ENCODE measurements at places on chromosomes 6 and 20. TPM values are rescaled to one million over a fixed set of nuclear protein-coding genes. Genes with fewer than 3 reads are reported as not detected.

DNA sequence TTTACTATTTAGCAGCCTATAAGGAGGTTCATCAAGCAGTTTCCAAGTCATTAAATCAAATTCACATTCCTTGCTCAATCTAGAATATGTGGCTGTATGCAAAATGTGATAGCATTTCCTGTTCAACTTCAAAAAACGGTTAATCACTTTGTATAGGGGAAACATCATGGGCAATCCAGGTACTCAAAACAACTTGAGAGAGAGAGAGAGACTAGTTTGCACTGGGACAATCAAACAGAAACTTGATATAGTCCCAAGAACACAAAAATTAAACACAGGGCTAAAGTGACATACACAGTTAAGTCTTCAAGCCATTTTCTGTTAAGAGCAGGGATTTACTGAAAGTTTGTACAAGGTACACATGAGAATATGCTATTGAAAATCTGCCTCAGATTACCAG lies 7.4 kb downstream of the CPNE1 start:
- peaks cover 20% of the 10 kb centered on the region for H3K36me3 ChIP-seq
- no peak overlapping the region for H3K4me3 ChIP-seq
- H3K27ac ChIP-seq: no peak overlapping the region
- DNase-seq: no peak
- H3K4me1 ChIP-seq: peaks cover 52% of the 10 kb centered on the region

DNA sequence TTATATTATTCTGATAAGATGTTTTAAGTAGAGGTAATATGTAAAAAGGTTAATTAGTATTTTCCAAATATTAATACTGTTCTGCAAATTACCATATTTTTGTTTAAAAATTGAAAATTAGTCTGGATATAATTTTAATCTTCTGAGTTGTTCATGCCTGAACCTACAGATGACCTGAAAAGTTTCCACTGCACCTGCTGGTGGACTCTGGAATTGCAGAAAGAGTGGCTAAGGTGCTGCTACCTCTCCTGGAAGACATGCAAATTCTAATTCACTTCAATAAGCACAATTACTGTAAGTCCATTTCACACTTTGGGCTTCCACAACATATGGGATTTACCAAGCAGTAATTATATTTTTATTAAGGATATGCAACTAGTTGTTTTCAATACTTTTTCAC lies 77.7 kb upstream of the OLIG3 start:
- no peak overlapping the region for H3K27ac ChIP-seq
- no peaks in the 10 kb centered on the region for H3K4me1 ChIP-seq
- DNase-seq: no peak
- H3K36me3 ChIP-seq: no peaks in the 10 kb centered on the region
- H3K27me3 ChIP-seq: no peaks in the 10 kb centered on the region

DNA sequence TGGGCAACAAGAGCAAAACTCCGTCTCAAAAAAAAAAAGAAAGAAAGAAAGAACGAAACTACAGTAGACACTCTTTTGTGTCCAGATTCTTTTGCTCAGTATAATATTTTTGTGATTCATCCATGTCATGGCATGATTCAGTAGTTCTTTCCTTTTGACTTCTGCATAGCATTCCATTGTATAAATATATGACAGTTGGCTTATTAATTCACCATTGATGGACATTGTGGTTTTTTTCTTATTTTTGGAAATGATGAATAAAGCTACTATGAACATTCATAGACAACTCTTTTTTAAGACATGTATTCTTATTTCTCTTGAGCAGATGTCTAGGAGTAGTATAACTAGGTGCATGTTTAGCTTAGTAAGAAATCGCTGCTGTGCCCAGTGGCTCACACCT lies 10.3 kb upstream of the IER3 start:
- no peak for DNase-seq
- H3K4me1 ChIP-seq: no peaks in the 10 kb centered on the region
- H3K4me3 ChIP-seq: no peak overlapping the region
- no peaks in the 10 kb centered on the region for H3K27me3 ChIP-seq

DNA sequence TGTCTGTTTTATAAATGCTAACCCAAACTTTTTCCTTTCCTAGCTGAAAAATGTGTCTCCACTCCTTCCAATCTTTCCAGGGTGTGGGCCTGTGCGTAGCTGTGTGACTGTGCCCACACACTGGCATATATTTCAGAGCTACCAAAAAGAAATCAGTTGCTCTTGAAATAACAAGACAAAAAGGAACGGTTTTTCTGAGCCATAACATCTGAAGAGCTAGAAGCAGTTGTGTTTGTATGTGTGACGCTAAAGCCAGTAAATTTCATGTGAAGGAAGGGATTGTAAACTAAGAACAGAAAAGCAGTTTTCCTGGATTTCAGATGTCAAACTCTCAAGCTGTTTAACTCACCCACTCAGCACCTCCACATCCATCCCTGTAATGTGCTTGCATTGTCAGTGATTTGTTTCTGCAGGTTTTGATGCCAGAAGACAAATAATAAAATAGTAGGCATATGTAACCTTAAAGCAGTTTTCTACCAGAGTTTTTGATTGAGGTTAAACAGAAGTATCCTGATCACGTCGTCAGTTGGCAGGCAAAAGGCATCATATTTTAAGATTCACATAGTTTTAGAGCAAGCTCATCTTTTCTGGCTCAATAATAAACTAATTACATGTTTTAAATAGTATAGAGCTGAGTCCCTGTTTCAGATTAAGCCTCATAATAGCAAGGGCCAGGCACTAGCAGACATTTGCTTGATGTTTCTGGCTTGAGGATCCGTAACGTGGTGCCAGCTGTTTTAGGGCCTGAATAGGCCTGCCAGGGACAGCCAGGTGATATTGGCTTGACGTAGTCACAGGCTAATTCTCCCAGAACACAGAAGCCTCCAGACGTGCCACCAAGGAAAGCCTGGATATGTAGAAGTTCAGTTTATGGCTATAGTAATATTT lies 90.9 kb downstream of the FOXO3 start:
- peaks cover 96% of the 10 kb centered on the region for H3K4me1 ChIP-seq
- no peak for DNase-seq
- H3K27me3 ChIP-seq: no peaks in the 10 kb centered on the region
- peak overlapping the region; percentile 87 for H3K27ac ChIP-seq
- no peaks in the 10 kb centered on the region for H3K36me3 ChIP-seq

DNA sequence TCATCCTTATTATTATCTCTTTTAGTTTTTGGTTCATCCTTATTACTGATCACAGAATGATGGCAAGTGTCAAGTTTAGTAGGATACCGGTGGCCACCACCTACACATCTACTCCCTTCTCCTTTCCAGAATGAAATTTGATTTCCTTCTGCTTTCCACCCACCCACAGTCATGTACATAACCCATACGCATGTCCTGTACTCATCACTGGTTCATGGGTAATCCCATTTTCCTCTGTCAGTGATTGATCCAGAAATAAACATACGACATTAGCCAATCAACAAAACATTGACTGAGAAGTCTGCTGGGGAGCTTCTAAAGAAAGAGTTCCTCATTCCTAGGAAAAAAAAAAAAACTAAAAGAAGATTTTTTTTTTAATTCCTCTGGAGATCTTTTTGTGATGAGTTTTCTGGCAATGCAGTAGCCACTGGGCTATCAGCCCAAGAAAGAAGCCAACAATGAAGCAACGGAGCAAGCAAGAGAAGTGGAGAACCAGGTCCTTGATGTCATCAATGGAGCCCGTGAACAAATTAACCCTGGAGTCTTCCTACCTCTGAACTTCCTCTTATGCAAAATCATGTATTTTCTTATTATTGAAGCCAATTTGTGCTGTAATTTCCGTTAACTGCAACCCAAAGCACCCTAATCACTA lies 127.8 kb downstream of the TASP1 start:
- H3K4me1 ChIP-seq: no peaks in the 10 kb centered on the region
- H3K27me3 ChIP-seq: no peaks in the 10 kb centered on the region
- H3K27ac ChIP-seq: no peak overlapping the region

DNA sequence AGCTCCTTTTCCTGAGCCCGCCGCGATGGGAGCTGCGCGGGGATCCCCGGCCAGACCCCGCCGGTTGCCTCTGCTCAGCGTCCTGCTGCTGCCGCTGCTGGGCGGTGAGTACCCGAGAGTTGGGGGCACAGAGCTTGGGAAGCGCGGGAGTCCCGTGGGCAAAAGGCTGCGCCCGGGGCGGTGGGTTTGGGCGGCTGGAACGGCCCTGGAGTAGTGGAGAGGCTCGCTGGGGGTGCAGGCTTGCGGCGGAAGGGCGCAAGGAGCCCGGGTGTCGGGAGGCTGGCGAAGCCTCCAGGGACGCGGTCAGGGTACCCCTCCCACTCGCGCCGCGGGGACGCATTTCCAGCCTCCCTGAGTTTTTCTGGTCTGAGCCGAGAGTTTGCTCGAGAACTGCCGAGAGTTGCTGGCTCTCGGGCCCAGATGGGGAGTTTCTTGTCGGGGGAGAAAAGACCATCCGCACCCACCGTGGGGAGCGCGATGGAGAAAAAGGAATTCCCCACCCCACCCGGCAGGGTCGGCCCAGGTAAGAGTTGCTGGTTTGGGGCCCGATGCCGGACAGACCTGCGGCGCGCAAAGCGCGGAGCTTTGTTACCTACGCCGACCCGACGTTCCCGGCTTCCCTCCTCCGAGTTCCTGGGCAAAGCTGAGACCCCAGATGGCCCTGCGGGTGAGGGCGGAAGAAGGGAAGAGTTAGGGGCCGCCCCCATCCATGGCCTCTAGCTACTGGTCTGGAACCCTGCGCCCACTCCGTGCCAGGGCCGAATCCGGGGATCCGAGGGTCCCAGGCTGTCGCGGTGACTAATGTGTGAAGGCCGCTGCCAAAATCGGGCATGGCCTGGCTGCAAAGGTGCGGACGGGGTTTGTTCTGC lies 584 bp downstream of the PTK7 start:
- H3K27ac ChIP-seq: no peak overlapping the region
- no peaks in the 10 kb centered on the region for H3K27me3 ChIP-seq
- H3K4me1 ChIP-seq: no peaks in the 10 kb centered on the region
- H3K4me3 ChIP-seq: peak overlapping the region; percentile 64
- H3K36me3 ChIP-seq: peaks cover 24% of the 10 kb centered on the region

- no peak overlapping the region for H3K27ac ChIP-seq
- H3K36me3 ChIP-seq: no peaks in the 10 kb centered on the region
- DNase-seq: no peak
Observed at GRCh38 chr20:14924433-14924832, 587.0 kb upstream of the FLRT3 start.

RRAGD gene
- total RNA-seq: 56.4 TPM

OPN5 gene
- total RNA-seq: not detected

EFCAB8 gene
- total RNA-seq: not detected

DNA sequence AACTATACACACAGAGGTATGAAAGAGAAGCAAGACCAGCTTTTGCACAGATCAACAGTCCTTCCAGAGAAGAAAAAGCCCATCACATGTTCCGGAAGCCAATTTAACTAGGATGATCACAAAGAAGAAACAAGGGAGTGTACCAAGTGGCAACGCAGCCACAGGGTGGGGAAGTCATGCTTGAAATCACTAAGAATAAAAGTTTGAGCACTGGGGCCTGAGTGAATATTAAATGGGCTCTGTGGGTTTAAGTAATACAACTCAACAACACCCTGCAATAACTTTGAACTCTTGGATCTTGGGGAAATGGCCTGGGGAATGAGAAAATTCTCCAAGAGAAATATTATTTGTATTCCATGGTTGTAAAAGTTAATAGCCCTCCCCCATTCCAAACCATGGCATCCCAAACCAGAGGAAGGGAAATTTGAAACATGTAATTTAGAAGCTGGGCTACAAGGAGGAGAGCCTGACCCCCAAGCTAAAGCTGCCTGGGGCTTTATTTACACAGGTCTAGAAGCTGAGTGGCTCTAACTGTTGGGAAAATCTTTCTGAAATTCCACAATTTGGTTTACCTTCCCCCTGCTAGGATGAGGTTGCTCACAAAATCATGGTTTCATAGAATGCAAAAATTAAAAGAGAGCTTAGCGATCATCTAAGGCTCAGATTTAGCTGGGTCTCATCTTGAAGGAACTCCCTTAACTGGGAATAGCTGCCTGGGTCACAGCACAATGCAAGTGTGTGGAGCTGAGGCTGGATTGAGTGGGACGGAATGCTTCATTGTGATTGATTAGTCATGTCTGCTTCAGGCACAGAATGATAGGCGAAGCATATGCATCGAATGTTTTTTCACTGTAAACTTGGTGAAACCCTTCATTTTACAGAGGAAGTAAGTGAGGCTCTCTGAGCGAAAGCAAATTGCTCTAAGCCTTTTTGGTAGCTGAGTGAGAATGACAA lies 143.6 kb downstream of the BMP7 start:
- no peaks in the 10 kb centered on the region for H3K36me3 ChIP-seq
- no peak for DNase-seq
- H3K27me3 ChIP-seq: no peaks in the 10 kb centered on the region
- no peak overlapping the region for H3K4me3 ChIP-seq
- H3K27ac ChIP-seq: no peak overlapping the region
- no peaks in the 10 kb centered on the region for H3K4me1 ChIP-seq

DNA sequence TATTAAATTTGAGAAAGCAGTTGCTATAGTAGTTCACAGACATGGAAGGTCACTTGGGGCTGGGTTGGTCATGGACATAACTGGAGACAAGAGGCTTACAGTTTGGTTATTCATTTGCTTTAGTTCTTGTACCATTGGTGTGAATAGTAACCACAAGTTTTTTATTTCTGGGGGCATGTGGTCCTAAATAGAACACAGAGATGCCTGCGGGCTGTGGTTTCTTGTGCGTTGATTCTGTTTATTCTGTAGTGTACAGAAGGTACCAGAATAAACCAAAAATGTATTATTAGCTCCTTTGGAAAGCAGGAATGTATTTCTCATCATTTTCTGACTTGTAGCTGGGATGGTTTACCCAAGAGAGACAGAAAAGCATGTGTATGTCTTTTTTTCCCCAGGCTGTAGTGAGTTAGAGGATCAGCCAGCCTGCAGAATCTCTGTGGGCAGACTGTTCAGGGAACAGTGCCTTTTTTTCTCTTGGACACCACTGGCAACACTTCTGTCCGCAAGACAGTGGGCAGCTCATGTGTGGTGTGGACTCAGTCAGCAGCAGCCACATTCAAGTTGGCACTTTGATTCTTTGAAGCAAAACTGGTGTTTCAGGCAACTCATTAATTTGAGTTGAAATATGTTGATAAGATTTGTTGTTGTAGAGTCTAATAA lies 122.1 kb downstream of the LRRC1 start:
- no peak overlapping the region for H3K27ac ChIP-seq
- DNase-seq: no peak
- H3K4me3 ChIP-seq: no peak overlapping the region

RGS19 gene
- 14.1 TPM for total RNA-seq

DNA sequence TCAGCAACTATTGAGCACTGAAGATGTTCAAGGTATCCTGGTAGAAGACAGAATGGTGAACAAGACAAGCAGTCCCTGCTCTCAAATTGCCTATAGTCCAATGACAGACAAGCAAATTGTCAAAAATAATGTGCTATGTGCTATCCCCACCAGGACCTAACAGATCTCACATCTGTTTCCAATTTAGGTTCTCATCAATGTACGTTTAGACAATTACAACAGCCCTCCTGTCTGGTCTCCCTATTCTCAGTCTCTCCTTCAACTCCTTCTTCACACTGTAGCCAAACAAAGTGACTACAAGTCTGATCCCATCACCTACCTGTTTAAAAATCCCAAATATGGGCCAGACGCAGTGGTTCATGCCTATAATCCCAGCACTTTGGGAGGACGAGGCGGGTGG lies 7.5 kb downstream of the TAPBP start:
- H3K4me1 ChIP-seq: peaks cover 4% of the 10 kb centered on the region
- H3K27me3 ChIP-seq: no peaks in the 10 kb centered on the region
- no peak for DNase-seq
- H3K36me3 ChIP-seq: peaks cover 27% of the 10 kb centered on the region
- H3K27ac ChIP-seq: no peak overlapping the region

HLA-DQA2 gene
- total RNA-seq: 0.75 TPM
